ENCODE measurements at places on chromosomes 3 and 15.

DNA sequence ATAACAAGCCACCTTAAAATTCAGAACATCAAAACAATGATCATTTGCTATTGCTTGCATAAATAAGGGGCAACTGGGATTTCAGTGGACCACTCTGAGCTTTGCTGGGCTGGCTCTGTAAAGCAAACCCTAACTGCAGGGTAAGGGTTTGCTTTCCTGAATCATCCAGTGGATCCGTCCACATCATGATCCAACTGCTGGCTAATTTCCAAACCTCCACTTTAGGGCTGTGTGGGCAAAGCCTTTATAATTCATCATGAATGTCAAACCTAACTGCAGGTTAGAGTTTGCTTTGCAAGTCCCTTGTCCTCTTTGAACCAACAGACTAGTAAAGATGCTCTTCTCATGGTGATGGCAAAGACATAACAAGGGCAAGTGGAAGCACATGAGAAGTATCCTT, 76.1 kb downstream of the SYNPR start:
- H3K4me1 ChIP-seq, result peaks cover 2% of the 10 kb centered on the region
- no peak overlapping the region for H3K4me3 ChIP-seq
- H3K27ac ChIP-seq, result no peak overlapping the region
- no peak for DNase-seq

- no peak overlapping the region for H3K4me3 ChIP-seq
- H3K27me3 ChIP-seq, result peaks cover 40% of the 10 kb centered on the region
- H3K36me3 ChIP-seq, result peaks cover 5% of the 10 kb centered on the region
- no peaks in the 10 kb centered on the region for H3K4me1 ChIP-seq
These were observed 110.0 kb upstream of the NSMCE3 start for GRCh38 chr15:29379647-29380046.

- no peak for DNase-seq
- no peaks in the 10 kb centered on the region for H3K27me3 ChIP-seq
- peak overlapping the region; percentile 27 for H3K27ac ChIP-seq
- no peaks in the 10 kb centered on the region for H3K36me3 ChIP-seq
- no peak overlapping the region for H3K4me3 ChIP-seq
These were observed 9.7 kb downstream of the SLTM start for GRCh38 chr15:58923696-58924300.

GRCh38 chr3:123039178-123039577, 11.6 kb upstream of the SEMA5B start:
- peaks cover 16% of the 10 kb centered on the region for H3K36me3 ChIP-seq
- H3K27me3 ChIP-seq, result peaks cover 87% of the 10 kb centered on the region
- no peaks in the 10 kb centered on the region for H3K4me1 ChIP-seq
- no peak for DNase-seq
- no peak overlapping the region for H3K4me3 ChIP-seq

GRCh38 chr3:5020242-5020722, 41.0 kb downstream of the BHLHE40 start:
- H3K4me1 ChIP-seq, result peaks cover 57% of the 10 kb centered on the region
- H3K36me3 ChIP-seq, result no peaks in the 10 kb centered on the region
- peak overlapping the region; percentile 98 for H3K27ac ChIP-seq

DNA sequence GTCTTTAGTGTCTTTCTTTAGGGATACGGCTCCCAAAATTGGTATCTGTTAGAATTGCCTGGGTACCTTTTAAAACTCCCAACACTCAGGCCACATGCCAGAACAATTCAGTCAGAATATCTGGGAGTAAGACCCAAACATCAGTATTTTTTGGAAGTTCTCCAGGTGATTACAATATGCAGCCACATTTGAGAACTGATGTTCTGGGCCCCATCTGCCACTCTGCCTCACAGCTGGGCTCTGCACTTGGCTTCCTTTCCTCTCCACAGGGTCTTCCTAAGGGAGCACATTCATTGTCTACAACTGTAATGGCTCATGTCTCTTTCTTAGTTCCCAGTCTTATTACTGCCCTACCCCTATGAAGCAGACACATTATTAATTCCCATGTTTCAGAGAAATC, 394.5 kb downstream of the MFSD1 start:
- no peaks in the 10 kb centered on the region for H3K4me1 ChIP-seq
- H3K36me3 ChIP-seq, result no peaks in the 10 kb centered on the region
- no peak overlapping the region for H3K27ac ChIP-seq
- H3K4me3 ChIP-seq, result no peak overlapping the region
- no peak for DNase-seq

DNA sequence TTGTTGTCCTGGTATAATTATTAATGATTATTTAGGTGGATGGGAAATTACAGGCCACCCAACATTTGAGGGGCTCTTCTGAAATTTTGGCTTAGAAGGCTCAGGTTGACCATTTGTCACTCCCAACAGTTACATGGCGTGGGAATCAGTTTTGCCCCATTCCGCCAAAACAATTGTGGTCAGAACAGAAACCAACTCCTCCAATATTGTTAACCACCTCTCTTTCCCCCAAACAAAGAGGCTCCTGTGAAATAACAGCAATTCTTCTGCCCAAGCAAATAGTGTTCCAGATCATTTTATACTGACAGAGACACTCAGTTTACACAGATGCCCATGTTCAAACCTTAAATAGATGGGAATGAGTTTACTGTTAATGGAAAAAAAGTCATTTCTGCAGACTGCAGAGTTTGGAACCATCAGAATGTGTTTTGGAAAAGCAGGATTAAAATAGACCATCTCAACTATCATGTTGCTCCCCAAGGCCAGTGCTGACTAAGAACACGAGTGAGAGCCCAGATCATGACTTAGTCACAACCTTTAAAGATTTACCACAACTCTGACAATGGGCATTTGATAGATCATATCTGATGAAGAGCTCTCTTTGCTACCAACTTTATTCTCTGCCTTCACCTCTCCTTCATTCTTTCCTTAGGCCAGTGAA, 102.1 kb downstream of the DUT start:
- no peaks in the 10 kb centered on the region for H3K36me3 ChIP-seq
- H3K27ac ChIP-seq, result no peak overlapping the region
- H3K4me1 ChIP-seq, result no peaks in the 10 kb centered on the region

DNA sequence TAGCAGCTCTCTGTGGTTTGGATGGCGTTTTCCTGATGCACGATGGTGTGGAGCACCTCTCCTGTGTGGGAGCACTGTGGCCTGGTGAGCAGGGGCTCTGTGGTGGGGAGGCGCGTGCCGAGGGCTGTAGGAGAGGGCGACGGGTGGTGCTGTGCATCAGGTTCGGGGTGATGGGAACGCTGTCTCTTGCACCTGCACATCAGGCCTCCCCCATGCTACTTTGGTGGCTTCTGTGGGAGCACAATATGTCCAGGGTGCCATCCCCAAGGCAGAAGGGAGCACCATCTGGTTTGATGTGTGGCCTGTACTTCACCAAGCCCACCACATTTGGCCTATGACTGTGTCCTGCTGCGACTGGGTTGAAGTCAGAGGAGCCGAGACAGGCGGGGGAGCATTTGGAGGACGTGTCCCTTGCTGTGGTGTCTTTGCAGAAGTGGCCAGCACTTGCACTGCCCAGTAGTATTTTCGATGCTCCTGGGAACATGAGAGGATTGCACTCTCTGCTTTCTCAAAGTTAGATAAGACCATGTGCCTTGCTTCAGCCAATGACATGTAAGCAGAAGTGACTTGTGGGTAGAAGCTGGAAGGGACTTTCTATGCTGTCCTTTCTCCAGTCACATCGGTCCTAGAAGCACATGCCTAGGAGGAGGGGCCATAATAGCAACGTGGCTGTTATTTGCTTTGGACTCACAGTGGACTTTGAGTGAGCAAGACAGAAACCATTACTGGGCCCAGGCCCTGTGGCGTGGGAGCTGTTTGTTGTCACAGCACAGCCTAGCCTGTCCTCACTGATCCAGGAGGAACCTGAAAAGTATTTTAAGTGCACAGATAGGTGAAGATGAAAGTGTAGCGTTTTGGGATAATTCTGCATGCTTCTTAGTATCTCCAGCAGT, 72.1 kb downstream of the APBA2 start:
- no peak overlapping the region for H3K4me3 ChIP-seq
- no peaks in the 10 kb centered on the region for H3K36me3 ChIP-seq
- peaks cover 37% of the 10 kb centered on the region for H3K4me1 ChIP-seq
- H3K27me3 ChIP-seq, result peaks cover 2% of the 10 kb centered on the region

- H3K27me3 ChIP-seq, result peaks cover 75% of the 10 kb centered on the region
- peak overlapping the region; percentile 81 for H3K4me3 ChIP-seq
- peaks cover 4% of the 10 kb centered on the region for H3K36me3 ChIP-seq
These were observed 2.4 kb downstream of the DUOX2 start for GRCh38 chr15:45111390-45112142.

GRCh38 chr15:39079296-39079847, 501.5 kb upstream of the THBS1 start:
- no peak for DNase-seq
- no peak overlapping the region for H3K4me3 ChIP-seq
- no peaks in the 10 kb centered on the region for H3K36me3 ChIP-seq
- peaks cover 28% of the 10 kb centered on the region for H3K27me3 ChIP-seq

DNA sequence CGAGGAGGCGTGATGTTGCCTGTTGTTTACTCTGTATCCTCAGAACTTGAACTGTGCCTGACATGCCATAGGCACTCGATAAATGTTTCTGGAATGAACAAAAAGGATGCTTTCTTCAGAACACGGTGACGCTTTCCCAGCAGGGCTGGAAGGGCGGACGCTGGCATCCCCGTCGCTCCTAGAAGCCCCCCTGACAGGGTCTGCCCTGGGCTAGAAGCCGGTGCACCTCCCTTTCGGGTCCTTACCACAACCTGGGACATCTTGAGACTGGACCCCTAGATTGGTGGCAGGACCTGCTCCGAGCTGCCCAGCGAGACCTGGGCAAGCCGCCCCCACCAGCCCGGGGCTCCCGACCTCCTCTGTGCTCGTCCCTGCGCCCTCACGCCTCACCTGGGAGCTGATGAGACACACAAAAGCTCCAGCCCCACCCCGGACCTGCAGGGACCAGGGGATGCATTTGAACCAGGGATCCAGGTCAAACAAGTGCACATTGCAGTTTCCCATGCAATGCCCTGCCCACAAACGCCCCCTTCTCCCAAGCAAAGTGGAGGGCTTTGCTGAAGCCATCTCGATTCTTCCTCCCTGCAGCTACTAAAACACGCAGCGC, 131.2 kb upstream of the MEF2A start:
- H3K36me3 ChIP-seq, result no peaks in the 10 kb centered on the region
- H3K27me3 ChIP-seq, result peaks cover 10% of the 10 kb centered on the region
- no peak overlapping the region for H3K27ac ChIP-seq
- H3K4me1 ChIP-seq, result peaks cover 10% of the 10 kb centered on the region

DNA sequence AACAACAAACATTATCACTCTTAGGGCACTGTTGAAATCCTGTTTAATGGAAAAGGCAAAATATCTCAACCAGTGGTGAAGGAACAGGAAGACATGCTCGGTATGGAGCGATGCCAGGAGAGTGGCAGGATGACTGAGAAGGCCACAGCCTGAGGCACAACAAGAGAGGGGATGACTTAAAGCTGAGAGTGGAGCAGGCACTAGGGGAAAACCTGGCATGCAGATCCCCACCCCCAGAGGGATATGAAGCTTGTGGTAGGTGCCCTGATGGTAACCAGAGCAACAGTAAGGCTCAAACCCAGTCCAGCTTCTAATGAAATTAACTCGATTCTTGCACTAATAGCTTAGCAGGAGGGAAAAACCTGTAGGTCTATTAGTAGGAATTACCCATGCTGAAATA, 40.4 kb downstream of the LYSMD4 start:
- H3K4me1 ChIP-seq, result peaks cover 6% of the 10 kb centered on the region
- no peak overlapping the region for H3K27ac ChIP-seq
- no peak overlapping the region for H3K4me3 ChIP-seq
- no peak for DNase-seq
- no peaks in the 10 kb centered on the region for H3K27me3 ChIP-seq
- peaks cover 14% of the 10 kb centered on the region for H3K36me3 ChIP-seq

- H3K4me3 ChIP-seq, result no peak overlapping the region
- no peaks in the 10 kb centered on the region for H3K36me3 ChIP-seq
- no peak for DNase-seq
- H3K4me1 ChIP-seq, result peaks cover 13% of the 10 kb centered on the region
- peak overlapping the region; percentile 10 for H3K27ac ChIP-seq
These were observed 84.1 kb downstream of the TP63 start for GRCh38 chr3:189714991-189715961.

- H3K36me3 ChIP-seq, result peaks cover 4% of the 10 kb centered on the region
- H3K4me3 ChIP-seq, result peak overlapping the region; percentile 81
- H3K4me1 ChIP-seq, result peaks cover 14% of the 10 kb centered on the region
These were observed 60.3 kb downstream of the NOX5 start for GRCh38 chr15:69074843-69075224.

- DNase-seq, result no peak
- no peaks in the 10 kb centered on the region for H3K36me3 ChIP-seq
- H3K4me1 ChIP-seq, result no peaks in the 10 kb centered on the region
- no peak overlapping the region for H3K4me3 ChIP-seq
- no peak overlapping the region for H3K27ac ChIP-seq
- no peaks in the 10 kb centered on the region for H3K27me3 ChIP-seq
These were observed 57.4 kb downstream of the UMPS start for GRCh38 chr3:124787476-124788195.

DNA sequence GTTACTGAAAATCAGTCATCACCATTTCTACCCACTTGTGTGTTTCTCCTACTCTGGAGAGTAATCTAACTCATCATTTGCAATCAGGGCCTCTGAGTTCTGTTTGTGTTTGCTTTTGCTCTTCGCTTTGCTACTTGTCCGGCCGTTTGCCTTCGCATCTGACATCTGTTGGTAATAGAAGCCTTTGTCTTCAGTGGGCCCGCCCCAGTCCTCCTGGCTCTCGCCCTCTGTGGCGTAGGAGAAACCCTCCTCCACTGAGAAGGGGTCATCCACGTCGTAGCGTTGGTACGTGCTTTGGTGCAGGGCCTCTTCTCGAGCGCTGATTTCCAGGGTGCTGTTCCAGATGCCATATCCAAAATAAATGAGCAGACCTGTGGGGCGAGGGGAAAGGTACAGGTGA, 48.3 kb downstream of the CLDN11 start:
- peaks cover 3% of the 10 kb centered on the region for H3K36me3 ChIP-seq
- H3K4me3 ChIP-seq, result no peak overlapping the region
- no peak overlapping the region for H3K27ac ChIP-seq
- DNase-seq, result no peak
- H3K4me1 ChIP-seq, result peaks cover 3% of the 10 kb centered on the region
- peaks cover 69% of the 10 kb centered on the region for H3K27me3 ChIP-seq

- H3K4me1 ChIP-seq, result peaks cover 5% of the 10 kb centered on the region
- no peak for DNase-seq
- H3K4me3 ChIP-seq, result no peak overlapping the region
- H3K27me3 ChIP-seq, result peaks cover 63% of the 10 kb centered on the region
These were observed 1.6 kb upstream of the P3H2 start for GRCh38 chr3:190122198-190122771.

DNA sequence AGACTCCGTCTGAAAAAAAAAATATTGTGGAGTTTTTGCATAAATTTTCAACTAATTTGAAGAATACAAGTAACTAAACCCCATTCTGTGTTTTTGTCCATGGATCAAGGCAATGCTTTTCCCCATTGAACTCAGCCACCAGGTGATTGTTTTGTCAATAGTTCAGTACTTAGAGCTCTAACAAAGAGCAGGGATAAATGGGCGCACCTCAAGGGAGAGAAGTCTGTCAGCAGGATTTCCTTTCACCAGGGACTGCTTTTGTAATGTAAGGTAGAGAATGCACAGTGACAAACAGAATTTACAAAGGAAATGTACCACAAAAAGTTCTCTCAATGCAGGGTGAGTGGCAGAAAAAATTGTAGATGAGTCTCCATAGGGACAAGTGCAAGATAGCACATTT, 10.8 kb upstream of the ATP13A5 start:
- no peaks in the 10 kb centered on the region for H3K36me3 ChIP-seq
- H3K4me3 ChIP-seq, result no peak overlapping the region
- H3K27ac ChIP-seq, result no peak overlapping the region
- no peaks in the 10 kb centered on the region for H3K4me1 ChIP-seq
- H3K27me3 ChIP-seq, result peaks cover 41% of the 10 kb centered on the region
- no peak for DNase-seq

Data from T-helper 17 cell (primary cell).